Stimulated activated CD4-positive, alpha-beta T cell treated with anti-CD3 and anti-CD28 coated beads, Interleukin-1b, Interleukin-23, amount 100 ng/mL, for 1 hour (primary cell): ENCODE measurements at places on chromosomes 6 and 20.

DNA sequence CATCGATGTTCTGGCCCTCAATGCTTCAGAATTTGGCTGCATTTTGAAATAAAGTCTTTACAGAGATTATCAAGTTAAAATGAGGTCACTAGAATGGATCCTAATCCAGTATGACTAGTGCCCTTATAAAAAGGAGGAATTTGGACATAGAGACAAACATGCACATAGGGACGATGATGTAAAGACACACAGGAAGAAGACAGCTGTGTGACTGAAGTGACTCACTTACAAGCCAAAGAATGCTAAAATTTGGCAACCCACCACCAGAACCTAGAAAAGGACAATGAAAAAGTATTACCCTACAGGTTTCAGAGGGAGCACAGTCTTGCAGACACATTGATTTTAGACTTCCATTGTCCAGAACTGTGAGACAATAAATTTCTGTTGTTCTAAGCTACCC, 322.8 kb upstream of the GJE1 start:
- DNase-seq = no peak

GRCh38 chr6:37218511-37218910, 39.1 kb upstream of the TBC1D22B start:
- DNase-seq = no peak

- DNase-seq = no peak
Observed at GRCh38 chr6:136611133-136611532, 60.9 kb upstream of the MAP7 start.

- DNase-seq = no peak
Observed at GRCh38 chr6:475314-475713, 83.8 kb downstream of the IRF4 start.

DNA sequence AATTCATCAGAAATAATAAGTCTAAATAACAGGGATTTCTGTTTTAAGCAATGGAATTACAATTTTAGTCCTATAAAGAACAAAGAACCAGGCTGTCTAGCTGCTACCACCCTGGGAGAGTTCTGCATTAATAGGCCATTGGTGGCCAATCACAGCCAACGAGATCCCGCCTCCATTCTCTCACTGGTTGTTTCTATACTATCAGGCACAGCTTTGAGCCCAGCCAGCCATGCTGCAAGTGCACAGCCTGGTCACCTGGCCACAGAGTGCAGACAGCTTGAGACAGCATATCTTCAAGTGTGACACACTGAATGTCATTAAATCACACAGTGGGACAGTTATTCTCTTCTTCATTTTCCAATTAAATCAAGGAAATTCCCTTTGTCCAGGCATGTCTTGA, 16.1 kb upstream of the RAB22A start:
- DNase-seq = no peak

- no peak for DNase-seq
Observed at GRCh38 chr20:50992336-50992732, 30.6 kb downstream of the KCNG1 start.

GRCh38 chr20:45044084-45044573, 56.8 kb downstream of the KCNS1 start:
- DNase-seq = no peak

DNA sequence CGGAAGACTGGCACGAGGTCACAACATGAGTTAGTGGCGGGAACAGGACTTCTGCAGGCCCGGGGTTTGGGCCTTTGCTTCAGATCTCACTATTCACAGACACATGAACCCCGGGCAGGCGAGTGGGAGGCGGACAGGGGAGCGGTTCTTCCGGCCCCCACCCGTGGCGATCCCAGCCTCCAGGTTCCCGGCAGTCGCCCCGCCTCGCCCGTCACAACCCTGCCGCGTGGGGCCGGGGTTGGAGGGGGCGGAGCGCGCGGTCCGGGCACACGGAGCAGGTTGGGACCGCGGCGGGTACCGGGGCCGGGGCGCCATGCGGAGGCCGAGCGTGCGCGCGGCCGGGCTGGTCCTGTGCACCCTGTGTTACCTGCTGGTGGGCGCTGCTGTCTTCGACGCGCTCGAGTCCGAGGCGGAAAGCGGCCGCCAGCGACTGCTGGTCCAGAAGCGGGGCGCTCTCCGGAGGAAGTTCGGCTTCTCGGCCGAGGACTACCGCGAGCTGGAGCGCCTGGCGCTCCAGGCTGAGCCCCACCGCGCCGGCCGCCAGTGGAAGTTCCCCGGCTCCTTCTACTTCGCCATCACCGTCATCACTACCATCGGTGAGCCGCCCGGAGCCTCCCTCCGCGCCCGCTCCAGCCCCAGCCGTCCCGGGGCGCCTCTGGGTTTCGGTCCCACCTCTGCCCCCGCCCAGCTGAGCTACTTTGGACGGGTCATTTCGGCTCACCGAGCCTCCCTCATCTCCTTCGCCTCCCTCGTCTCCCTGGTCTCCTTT, at the start of gene KCNK15:
Gene KCNK15 (plus strand): TSS at position 268 of the 769 bp plus-strand sequence. CDS start 46 bp downstream, at position 314.
- DNase-seq = no peak
